Activated T-cell treated with anti-CD3 and anti-CD28 coated beads, Interleukin-2, amount 50 U/mL, for 24 hours (primary cell): ENCODE measurements at places on chromosomes 3 and 15.

GRCh38 chr3:37536840-37537239 is 324.8 kb upstream of the CTDSPL start:
- DNase-seq, result no peak
- H3K27me3 ChIP-seq, result peaks cover 13% of the 10 kb centered on the region
- no peaks in the 10 kb centered on the region for H3K4me1 ChIP-seq
- H3K27ac ChIP-seq, result no peak overlapping the region
- H3K36me3 ChIP-seq, result no peaks in the 10 kb centered on the region

DNA sequence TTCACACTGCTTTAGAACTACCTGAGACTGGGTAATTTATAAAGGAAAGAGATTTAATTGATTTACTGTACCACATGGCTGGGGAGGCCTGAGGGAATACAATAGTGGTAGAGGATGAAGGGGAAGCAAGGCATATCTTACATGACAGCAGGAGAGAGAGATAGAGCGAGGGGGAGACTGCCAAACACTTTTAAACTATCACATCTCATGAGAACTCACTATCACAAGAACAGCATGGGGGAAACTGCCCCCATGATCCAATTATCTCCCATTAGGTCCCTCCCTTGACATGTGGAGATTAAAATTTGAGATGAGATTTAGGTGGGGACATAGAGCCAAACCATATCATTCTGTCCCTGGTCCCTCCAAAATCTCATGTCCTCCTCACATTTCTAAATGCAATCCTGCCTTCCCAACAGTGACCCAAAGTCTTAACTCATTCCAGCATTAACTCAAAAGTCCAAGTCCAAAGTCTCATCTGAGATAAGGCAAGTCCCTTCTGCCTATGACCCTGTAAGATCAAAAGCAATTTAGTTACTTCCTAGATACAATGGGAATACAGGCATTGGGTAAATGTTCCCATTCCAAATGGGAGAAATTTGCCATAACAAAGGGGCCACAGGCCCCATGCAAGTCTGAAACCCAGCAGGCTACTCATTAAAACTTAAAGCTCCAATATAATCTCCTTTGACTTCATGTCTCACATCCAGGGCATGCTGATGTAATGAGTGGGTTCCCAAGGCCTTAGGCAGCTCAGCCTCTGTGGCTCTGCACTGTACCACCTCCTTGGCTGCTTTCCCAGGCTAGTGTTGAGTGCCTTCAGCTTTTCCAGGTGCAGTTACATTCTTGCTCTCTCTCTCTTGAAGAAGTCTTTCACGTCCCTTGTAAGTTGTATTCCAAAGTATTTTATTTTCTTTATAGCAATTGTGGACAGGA is 481.7 kb upstream of the TGFBR2 start:
- no peaks in the 10 kb centered on the region for H3K36me3 ChIP-seq
- H3K4me3 ChIP-seq, result no peak overlapping the region
- no peak for DNase-seq

GRCh38 chr15:38563723-38564519 is 693 bp downstream of the RASGRP1 start:
- H3K27ac ChIP-seq, result peak overlapping the region; percentile 96
- H3K27me3 ChIP-seq, result no peaks in the 10 kb centered on the region
- H3K36me3 ChIP-seq, result peaks cover 50% of the 10 kb centered on the region
- peaks cover 64% of the 10 kb centered on the region for H3K4me1 ChIP-seq
- DNase-seq, result peak; percentile 95

DNA sequence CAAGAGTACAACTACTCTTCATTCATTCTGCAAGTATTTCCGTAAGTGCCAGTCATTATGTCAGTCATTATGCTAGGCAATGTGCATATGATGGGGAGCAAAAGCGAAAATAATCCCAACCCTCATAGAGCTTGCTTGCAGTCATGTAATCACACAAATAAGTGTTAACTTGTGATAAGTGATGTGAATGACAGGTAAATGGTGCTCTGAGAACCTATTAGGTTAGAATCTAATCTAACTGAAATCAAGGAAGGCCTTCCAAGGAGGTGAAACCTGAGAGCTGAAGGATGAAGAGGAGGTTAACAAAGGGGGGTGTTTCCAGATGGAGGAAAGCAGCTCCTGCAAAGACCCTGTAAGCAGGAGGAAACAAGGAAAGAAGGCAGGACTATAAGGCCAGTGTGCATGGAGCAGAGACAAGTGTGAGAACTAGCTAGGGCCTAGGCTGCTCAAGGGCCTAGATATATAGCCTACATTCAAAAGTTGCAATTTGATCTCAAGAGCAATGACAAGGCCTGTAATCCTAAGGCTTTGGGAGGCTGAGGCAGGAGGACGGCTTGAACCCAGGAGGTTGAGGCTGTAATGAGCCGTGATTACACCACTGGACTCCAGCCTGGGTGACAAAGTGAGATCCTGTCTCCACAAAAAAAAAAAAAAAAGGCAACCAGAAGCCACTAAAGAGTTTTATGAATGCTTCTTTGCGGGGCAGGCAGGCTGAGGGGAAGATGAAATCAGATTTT is 5.3 kb downstream of the PTPN9 start:
- H3K4me3 ChIP-seq, result no peak overlapping the region
- peaks cover 21% of the 10 kb centered on the region for H3K36me3 ChIP-seq
- H3K27ac ChIP-seq, result peak overlapping the region; percentile 22
- peaks cover 31% of the 10 kb centered on the region for H3K4me1 ChIP-seq
- H3K27me3 ChIP-seq, result no peaks in the 10 kb centered on the region

- H3K27me3 ChIP-seq, result peaks cover 10% of the 10 kb centered on the region
- H3K27ac ChIP-seq, result no peak overlapping the region
- H3K4me1 ChIP-seq, result no peaks in the 10 kb centered on the region
- no peaks in the 10 kb centered on the region for H3K36me3 ChIP-seq
Measured at GRCh38 chr15:73352082-73352481, 16.7 kb downstream of the HCN4 start.

DNA sequence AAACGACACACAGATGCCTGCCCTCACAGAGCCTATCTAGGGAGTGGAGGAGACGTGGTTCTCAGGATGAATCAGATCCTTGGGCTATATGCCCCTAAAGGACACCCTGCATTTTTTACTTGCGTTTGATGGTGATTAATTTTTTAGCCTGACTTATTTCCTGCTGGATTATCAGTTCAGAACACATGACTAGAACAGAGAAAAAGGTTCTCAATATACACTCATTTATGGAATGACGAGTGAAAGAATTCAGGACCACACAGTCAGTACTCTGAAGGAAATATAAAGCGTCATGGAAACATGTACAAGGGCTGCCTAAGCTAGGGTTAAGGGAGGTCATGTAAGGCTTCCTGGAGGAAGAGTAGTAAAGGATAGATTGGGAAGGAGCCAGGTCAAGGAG is 121.8 kb downstream of the SSR3 start:
- DNase-seq, result no peak
- H3K36me3 ChIP-seq, result no peaks in the 10 kb centered on the region
- H3K4me3 ChIP-seq, result no peak overlapping the region
